Left renal cortex interstitium (tissue), 4 donors: ENCODE measurements at places on chromosomes 2 and 18. TPM values are rescaled to one million over a fixed set of nuclear protein-coding genes. Genes with fewer than 3 reads are reported as not detected.

Gene WNT6
- 0.57 TPM for polyA plus RNA-seq

Gene CRACDL
- polyA plus RNA-seq = 3.3 TPM

Gene DYNAP
- not detected for polyA plus RNA-seq

Gene CPLX4
- 0.14 TPM for polyA plus RNA-seq

GRCh38 chr2:119114266-119114665, 44.3 kb downstream of the C1QL2 start:
- DNase-seq = no peak

GRCh38 chr2:4553241-4553640, 849.9 kb downstream of the DCDC2C start:
- DNase-seq = no peak

GRCh38 chr2:45578056-45578843, 32.8 kb downstream of the SRBD1 start:
- no peak for DNase-seq

DNA sequence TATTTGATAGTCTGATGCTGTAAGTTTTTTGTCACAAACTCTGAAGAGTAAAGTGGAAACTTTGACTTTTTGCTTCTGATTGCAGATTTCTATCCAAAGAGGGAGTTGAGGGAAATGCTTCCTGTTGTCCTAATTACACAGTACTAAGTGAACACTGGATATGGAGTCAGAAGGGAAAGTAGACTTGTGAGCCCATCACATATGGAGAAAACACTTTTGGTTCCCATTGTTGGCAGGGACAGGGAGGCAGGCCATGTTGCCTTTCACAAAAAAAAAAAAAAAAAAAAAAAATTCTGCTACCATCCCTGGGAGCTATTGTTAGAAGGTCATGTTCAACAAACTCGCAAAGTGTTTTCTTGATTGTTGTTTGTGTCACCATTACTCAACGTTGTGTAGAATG, 144.3 kb downstream of the RPIA start:
- no peak for DNase-seq

GRCh38 chr2:174856447-174856846, 92.2 kb upstream of the CHRNA1 start:
- no peak for DNase-seq

DNA sequence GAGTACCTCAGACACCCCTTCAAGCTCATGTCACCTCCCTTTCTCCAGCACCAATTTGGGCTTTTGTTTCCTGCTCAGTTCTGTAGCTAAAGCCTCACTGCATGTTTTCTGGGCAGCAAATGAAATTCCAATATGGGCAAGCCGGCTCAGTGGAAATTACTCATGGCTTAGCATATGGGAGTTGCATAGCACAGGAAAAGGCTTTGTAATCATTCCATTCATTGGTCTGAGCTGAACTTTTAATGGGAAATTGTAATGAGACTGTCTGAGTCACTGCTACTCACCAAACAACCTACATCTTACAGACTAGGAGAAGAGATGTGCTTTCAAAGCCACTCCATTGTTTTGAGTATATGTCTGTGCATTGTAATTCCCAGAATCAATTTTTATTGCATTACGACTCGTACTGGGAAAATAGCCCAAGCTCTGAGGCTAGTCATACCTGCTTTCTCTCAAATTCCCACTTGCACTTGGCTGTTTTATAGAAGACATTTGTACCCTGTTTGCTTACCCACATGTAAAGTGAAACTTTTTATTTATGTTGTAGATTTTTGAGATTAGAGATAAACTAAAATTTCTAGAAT, 139.5 kb upstream of the LRATD1 start:
- no peak for DNase-seq

DNA sequence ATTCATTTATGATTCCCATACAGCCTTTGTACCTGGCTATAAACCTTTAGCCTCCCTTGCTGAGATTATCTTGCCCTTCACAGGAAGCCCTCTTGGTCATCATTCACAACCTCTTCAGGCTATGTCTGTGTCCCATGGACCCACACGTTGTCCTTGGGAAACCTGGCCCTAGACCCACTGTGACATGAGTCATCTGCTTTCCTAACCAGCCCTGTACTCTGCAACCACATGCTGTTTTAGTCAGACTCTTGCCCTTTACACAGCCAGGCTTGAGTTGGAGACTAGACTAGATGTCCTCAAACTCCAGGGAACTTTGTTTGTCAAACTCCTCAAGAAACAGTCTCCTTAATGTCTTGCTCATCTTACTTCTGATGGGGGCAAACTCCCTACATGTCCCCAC, 229.3 kb upstream of the ZSWIM2 start:
- DNase-seq = no peak

GRCh38 chr2:141497272-141497671, 633.5 kb downstream of the LRP1B start:
- DNase-seq = no peak

- DNase-seq = no peak
Observed at GRCh38 chr18:38940863-38941531, 1375.4 kb upstream of the CELF4 start.

- DNase-seq = no peak
Observed at GRCh38 chr2:156325688-156326525, 6.6 kb downstream of the NR4A2 start.

DNA sequence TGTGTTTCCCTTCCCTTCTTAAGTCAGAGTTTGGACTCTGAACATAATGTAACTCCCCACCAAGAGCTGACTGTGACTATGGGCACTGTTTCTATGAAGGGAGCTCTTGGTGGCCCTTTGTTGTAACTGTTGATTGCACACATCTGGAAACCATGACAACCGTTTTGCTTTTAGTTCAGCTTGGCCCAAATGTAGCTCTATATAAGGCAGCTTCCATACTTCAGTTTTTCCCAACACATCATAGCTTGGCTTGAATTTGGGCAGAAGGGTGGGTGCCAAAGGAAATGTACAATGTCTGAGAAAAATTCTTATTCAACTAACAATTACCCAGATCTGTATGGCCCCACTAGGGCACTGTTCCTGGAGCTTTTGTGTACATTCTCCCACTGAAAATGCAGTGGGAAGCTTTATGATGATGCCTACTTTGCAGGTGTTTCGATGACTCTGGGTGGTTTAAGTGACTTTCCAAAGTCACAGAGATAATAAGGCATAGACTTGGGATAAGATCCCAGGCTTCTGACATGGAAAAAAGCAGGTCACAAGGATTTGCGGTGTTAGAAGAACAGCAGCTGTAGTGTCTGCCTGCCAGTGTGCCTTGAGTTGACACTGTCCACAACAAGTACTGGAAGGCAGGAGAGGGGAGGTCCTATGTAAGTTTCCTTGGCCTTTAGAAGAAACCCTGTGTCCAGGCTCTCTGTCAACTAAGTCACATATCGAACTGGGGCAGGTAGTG, 2.4 kb upstream of the CETN1 start:
- DNase-seq = no peak

DNA sequence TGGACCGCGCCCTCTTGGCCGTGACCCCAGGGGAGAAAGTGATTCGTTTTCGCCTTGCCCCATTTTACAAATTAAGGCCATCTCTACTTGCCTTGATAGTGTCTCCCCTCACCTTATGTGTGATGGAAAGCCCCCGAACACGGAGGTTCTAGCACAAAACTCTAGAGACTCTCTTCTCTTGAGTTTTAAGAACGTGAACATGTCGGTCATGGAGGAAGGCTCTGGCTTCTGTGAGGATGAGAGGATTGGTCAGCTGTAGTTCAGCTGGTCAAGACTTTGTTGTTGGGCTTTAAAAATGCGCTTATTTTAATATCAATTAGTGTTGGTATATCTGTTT, 828 bp downstream of the DYNC1I2 start:
- peak; percentile 52 for DNase-seq

- DNase-seq = no peak
Observed at GRCh38 chr2:206430452-206430851, 12.9 kb upstream of the ADAM23 start.

DNA sequence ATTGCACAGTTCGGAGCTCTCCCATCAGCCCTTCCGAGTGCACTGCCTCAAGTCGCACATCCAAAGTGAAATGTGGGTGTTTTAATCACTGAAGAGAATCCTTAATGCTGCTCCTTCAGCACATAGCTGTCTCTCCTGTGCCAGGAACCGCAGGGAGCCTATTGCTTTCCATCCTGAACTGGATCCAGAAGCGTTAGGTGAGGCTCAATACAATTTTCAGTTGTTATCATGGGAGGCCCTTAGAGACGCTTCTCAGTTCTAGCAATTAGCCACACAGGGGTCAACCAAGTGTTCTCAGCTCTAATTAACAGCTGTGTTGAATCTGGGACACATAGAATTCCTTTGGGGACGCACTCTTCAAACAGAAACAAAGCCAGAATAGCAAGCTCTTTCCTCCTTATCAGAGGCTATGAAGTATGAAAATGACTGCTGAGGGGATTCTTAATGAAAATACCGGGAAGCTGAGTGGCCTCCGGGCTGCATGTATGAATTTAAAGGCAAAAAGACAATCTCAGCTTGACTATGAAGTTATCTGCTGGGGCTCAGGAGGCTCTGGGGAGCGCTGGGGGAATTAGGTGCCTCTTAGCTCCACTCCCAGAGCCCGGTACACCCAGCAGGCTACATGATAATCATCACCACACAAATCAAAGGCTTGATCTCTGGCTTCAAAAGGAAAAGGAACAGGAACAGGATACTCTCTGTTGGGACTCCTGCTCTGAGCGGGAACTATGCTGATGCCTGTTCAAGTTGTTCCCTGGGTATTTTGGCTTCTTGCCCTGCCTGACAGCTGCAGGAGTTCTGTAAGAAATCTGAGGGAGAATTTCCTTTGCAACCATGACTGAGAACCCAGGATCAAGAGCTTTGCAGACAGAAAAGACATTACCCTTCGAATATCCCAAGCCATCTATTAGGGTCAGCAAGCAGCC, 55.4 kb upstream of the NCOA1 start:
- no peak for DNase-seq

DNA sequence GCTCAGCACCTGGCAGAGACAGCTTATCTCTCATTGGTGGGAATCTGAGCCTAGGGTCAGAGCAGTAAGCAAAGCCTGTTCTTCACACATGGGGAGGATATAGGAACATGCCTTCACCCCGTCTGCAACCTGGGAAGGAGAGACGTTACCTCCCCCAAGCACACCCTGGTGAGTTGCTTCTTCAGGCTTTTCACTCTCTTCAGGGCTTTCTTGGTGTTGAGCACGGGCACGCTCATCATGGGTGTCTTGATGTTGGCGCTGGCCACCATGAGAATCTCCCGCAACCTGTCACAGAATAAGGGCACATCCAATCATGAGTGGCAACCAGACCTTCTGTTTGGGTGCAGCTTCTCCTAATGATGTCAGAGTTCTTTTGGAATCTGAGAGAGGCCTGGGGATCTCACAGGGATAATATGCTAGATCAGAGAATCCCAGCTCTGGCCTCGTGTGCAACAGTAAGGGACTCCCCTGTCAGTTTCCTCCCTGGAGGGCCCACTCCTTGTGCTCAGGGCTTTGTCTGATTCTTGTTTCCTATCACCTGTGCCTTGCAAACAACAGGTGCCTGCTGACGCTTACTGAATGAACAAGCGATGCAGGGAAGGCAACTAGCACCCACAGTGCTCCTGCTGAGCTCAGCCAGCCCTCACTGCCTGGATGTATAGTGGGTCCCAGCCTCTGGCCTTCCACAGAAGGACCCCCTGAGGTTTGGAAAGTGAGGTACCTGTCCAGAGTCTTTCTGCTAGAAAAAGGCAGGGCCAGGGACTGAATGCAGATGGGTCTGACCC, 66.3 kb downstream of the POLR1A start:
- DNase-seq = no peak

- no peak for DNase-seq
Observed at GRCh38 chr18:9708434-9709303, 568 bp downstream of the RAB31 start.

GRCh38 chr2:51510303-51510702, 478.4 kb upstream of the NRXN1 start:
- no peak for DNase-seq

- DNase-seq = no peak
Observed at GRCh38 chr2:105732101-105732500, 12.6 kb upstream of the NCK2 start.

DNA sequence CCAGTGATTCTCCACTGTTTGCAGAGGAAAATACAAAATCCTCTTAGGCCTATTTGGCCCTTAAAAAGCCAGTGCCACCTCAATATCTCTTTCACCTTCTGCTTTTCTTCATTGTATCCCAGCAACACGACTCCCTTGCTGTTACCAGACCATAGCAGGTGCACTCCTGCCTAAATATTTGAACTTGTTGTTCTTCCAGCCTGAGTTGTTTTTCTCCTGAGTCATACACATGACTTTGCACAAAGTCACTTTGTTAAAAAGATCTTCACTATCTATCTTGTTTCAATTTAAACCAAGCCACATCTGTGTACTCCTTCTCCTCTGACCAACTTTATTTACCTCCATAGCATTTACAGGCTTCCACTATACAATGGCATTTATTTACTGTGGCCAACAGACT, 103.6 kb downstream of the LRRTM4 start:
- no peak for DNase-seq

GRCh38 chr2:25032094-25032493, 9.8 kb upstream of the EFR3B start:
- DNase-seq = no peak

- no peak for DNase-seq
Observed at GRCh38 chr2:229375251-229375650, 104.2 kb upstream of the PID1 start.

- no peak for DNase-seq
Observed at GRCh38 chr2:134671513-134671912, 47.3 kb downstream of the TMEM163 start.

DNA sequence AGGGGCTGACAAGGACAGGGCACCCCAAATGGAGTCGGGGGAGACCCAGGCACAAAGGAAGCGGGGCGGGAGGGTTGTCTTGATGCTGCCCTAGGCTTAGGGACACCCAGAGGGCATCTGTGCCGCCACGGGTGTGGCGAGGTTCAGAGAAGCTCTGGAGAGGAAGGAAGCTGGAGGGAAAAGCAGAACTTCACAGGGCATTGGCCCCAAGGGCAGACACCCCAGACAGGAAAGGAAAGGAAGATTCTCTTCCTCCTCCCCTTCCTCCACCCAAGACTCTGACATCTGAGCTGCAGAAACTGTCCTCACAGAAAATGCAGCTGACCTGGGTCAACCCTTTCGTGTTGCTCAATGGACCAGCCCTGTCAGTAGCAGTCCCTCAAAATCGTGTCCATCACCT, 25.6 kb downstream of the DNMT3A start:
- DNase-seq = no peak

DNA sequence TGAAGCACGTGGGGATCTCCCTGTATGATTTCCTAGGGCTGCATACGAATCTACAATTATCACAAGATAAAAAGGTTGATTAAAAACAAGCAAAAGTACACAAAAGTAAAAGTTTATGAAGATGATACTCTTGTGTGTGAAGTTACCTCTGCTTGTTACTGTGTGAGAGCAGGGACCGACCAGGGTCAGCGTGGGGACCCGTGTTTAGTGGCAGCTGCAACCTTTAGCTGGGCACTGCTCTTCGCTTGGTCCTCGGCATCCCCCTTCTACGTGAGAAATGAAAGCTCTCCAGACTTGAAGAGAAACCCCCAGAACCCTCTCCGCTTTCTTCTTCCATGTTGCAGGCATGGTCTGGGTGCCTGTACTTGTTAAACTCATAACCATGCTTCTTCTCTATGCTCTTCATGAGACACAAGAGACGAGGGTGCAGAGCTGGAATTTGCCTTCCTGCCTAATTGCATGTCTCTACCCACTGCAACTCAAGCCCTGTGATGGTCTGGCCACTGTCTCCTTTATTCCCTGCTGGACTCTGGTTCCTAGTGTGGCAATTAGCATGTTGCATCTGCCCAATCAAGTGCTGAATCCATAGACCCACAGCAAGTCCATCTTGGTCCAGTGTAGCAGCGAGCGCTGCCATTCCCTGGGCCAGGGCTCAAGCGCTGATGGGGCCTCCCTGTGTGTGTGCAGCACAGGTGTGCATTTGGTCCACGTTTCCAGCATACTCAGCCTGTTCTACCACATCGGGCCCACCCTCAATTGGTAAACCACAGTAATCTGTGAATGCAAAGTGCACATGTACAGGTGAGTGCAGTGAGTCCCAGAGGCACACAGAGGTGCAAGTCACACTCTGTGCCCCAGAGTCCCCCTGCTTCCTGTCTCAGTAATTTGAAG, 88.5 kb downstream of the TWIST2 start:
- DNase-seq = no peak
